ENCODE measurements at places on chromosomes 2 and 18. TPM values are rescaled to one million over a fixed set of nuclear protein-coding genes. Genes with fewer than 3 reads are reported as not detected.

DNA sequence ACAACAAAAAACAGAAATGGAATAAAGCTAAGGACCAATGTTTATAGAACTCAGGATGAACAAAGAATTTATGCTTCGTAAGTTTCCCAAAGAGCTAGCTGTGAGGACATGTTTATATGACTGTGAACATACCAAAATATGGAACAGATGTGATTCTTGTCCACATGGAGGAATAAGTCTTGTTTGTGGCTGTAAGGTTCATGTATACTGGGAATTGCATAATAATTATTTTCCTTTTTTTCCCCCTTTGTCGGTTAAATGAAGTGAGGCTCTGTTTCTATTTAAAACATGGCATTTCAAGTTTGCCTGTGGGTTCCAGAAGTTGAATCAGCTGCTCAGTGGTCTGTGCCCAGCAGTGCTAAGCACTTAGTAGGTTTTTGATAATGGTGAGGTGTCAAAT is 108.1 kb downstream of the FHOD3 start:
- no peak for DNase-seq

GRCh38 chr2:156756516-156756915 is 320.3 kb downstream of the GPD2 start:
- no peak for DNase-seq

AGXT gene
- total RNA-seq: 0.09 TPM

DNA sequence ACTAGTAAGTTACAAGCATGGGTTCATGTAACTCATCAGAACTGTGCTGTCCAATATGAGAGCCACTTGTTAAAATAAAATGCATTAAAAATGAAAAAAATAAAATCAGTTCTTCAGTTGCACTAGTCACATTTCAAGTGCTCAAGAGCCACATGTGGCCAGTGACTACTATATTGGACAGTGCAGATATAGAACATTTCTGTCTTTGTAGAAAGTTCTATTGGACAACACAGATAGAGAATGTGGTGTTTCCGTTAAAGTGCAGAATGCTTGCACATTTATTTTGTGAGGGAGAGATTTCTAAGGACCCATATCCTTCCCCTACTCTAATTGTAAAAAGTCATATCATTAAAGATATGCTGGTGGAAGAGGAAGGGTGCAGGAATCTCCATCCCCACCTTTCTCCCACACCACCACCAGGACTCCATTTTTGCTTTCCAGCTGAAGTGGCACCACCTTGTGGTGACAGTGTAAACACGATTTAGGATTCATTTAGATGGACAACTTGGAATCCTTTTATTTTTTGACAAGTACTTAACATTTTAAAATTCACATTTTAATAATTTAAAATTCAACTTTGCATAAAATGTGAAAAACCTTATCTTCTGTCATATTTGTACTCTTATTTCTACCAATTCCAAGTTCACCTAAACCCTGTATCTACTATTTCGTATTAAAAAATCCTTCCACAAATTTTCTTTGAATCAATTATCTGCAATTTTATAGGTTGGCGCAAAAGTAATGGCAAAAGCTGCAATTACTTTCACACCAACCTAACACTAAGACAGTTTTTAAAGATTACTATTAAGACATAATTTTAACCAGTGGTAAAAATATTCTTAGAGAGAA is 9.4 kb upstream of the CD302 start:
- DNase-seq: peak; percentile 61

DNA sequence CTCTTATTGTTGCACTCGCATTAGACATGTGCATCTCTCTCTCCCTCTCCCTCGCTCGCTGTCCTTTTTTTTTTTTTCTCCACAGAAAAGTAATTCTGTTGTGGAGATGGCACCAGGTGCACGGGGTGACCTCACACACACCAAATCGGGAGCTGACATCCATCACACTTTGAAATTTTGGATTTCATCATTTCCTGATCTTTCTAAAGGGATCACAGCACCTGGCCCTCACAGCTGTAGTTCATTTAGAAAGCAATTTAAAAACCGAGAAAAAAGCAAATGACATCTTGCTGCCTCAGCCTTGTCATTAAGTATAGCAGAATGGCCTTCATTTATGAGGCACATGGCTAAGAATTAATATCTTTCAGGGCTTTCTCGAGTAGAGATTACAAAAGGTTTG is 717.2 kb downstream of the RNF144A start:
- no peak for DNase-seq

IL36B gene
- total RNA-seq: not detected

TPO gene
- not detected for total RNA-seq

DNA sequence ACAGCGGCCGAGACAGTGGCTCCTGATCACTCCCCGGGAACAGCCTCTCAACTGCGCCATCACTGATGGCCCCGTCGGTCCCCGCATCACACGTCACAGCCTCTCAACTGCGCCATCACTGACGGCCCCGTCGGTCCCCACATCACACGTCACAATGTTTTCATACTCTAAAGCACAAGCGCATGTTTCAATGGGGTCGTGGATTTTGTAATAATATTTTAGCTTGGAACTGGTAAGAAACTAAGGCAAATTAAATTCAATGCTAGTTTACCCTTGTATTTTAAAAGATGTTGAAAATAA is 44.2 kb upstream of the CTDP1 start:
- no peak for DNase-seq

C2orf15 gene
- total RNA-seq: 6.3 TPM

DNA sequence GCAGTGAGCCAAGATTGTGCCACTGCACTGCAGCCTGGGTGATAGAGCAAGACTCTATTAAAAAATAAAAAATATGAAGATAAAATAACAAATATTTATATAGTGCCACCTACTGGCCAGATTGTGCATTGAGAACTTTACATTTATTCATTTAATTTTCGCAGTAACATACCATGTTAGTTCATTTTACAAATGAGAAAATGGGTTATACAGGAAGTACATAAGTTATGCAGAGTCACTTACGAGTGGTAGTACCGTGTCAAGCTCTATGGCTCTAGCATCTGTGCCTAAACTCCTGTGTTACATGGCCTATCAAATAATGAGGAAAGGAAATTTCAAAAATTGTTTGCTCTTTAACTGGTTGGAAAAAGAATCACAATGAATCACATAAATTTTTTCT is 27.9 kb downstream of the RIF1 start:
- DNase-seq: peak; percentile 19

DNA sequence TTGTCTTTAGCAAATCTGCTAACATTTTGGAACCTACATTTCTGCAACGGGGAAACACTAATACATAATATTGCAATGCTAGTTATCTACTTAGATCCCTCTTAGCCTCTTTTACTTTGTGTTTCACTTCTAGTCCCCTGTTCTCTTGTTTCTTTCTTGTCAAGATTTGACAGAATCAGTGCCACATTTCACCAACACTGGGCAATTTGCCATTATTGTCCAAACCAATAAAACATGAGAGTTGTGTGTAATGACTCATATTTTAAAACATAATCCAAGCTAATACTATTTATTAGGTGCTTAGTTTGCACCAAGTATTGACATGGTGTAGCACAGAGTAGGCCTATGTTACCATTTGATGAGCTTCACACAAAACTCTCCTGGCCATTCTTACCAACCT is 33.7 kb upstream of the ACVR1C start:
- DNase-seq: no peak

- peak; percentile 68 for DNase-seq
Observed at GRCh38 chr2:135709992-135710391, 31.7 kb upstream of the UBXN4 start.

GRCh38 chr2:230687498-230687897 is 25.1 kb upstream of the CAB39 start:
- no peak for DNase-seq

ZDBF2 gene
- total RNA-seq: 10.5 TPM

DNA sequence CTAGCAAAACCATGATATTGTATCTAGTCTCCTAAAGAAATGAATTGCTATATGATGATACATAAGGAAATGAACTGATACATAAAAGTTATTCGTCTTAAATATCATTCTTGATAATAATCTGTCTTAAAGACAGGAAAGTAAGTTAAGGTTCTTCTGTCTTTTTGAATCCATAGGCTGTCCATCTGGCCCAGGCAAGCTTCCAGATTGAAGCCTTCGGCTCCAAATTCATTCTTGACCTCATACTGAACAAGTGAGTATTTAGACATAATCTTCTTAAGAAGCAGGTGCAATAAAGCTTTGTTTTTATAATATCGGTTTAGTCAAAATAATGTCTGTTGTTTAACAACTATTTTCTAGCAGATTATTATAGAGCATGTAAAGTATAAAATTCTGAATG is 37.7 kb downstream of the ADAM23 start:
- no peak for DNase-seq

GRCh38 chr2:159637988-159638501 is 21.7 kb upstream of the BAZ2B start:
- no peak for DNase-seq

GRCh38 chr2:56224316-56224715 is 40.5 kb downstream of the CCDC85A start:
- no peak for DNase-seq

DNA sequence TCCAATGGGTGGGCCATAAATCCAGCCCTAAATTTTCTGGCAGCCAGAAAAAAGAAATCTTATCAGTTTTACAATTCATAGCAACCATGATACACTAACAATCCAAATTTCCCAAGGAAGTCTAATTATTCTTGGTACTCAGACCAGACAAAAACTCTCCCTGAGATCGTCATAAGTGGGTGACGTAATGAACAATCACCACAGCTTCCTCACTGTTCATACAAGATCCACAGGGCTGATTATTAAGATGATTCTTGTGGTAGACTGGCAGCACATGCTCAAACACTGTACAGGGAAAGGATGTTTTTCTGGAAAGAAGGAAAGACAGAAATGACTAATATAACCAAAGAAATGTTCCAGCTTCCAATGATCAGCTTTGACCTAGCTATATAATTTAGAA is 178.3 kb upstream of the CRIM1 start:
- no peak for DNase-seq

ACADL gene
- total RNA-seq: 21.1 TPM

DNA sequence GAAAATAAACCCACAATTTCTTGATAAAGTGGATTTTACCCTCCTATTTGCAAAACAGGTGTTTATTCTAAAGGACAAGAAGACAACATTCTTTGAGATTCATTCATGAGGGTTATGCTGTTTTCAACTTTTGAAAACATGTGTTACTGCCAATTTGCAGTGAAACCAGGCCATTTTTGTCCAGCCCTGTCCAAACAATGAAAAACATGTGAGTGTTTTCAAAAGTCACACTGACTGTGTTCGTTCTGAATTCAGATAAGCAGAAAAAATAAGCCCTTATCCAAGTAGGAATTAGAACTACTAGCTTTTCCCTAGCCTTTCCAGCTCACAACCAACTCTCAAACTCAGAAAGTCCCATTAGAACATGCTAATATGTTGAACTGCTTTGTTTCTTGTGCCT is 148.1 kb upstream of the PID1 start:
- no peak for DNase-seq

DNA sequence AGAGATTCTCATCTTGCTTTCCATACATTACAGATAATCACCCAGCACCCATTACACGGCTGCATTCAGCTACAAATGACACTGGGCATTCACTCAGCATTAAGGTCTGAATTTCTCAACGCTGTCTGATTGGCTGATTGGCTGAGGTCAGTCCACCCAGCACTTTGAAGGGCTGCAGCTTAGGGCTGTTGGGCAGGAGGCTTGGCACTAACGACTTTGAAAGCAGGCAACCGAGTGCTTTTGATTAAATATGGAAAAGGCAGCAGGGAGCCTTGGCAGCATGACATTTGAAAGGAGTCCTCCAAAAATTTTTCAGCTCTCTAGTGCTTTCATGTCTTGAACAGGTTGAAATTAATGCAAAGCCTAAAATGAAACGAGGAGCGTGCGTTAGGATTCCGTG is 253.0 kb downstream of the DCDC2C start:
- DNase-seq: no peak

GRCh38 chr18:63994783-63995399 is 25.0 kb downstream of the SERPINB8 start:
- peak; percentile 41 for DNase-seq

GRCh38 chr18:79567481-79568147 is 112.0 kb upstream of the CTDP1 start:
- peak; percentile 95 for DNase-seq

- no peak for DNase-seq
Observed at GRCh38 chr18:33575451-33575850, 2.6 kb upstream of the ASXL3 start.

- DNase-seq: no peak
Observed at GRCh38 chr2:230162981-230163380, 56.8 kb downstream of the SP110 start.

GAREM2 gene
- 3.2 TPM for total RNA-seq

- no peak for DNase-seq
Observed at GRCh38 chr2:64904413-64905329, 84.5 kb upstream of the SLC1A4 start.

- DNase-seq: no peak
Observed at GRCh38 chr18:11800566-11801334, 50.5 kb upstream of the CHMP1B start.

SAG gene
- total RNA-seq: not detected

- peak; percentile 56 for DNase-seq
Observed at GRCh38 chr2:88626171-88627054, 851 bp downstream of the EIF2AK3 start.

DNA sequence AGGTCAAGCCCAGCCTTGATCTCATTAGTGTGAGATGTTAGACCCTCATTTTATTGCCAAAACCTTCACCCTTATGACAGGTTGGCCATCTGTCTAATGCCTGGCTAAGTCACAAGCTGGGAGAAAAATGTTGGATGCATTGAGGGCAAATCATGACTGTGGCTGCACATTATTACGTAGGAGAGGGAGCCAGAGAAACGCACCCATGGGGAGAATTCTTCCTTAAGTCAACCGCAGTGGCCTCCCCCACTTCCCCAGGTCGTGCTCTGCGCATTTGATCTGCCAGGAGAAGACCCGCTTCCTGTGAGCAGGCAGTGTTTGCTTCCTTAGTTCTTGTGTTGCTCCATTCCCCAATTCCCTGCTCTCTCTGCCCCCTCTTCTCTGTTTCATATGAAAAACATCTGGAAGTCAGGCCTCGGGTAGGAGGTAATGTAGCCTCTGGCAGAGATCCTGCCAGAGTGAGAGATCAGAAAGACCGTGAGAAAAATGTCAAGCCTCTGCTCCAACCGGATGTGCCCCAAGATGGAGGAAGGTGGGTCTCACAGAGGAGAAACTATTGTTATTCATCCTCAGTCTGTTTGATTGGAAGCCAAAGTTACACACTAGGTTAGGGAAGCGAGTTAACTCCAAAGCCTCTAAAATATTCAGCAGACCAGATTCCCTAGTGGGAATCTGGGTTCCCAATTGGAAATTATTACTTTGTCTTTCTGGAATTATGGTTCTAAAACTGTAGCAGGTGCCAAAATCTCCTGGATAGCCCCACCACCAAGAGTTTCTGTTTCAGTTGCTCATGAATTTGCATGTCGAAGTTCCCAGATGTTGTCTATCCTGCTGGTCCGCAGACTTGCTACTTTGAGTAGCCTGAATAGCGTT is 144.3 kb upstream of the PELI1 start:
- no peak for DNase-seq

POTEJ gene
- total RNA-seq: not detected
